ENCODE measurements at places on chromosomes 7 and 10. TPM values are rescaled to one million over a fixed set of nuclear protein-coding genes. Genes with fewer than 3 reads are reported as not detected.

Gene HELLS
- total RNA-seq, result 1.8 TPM

DNA sequence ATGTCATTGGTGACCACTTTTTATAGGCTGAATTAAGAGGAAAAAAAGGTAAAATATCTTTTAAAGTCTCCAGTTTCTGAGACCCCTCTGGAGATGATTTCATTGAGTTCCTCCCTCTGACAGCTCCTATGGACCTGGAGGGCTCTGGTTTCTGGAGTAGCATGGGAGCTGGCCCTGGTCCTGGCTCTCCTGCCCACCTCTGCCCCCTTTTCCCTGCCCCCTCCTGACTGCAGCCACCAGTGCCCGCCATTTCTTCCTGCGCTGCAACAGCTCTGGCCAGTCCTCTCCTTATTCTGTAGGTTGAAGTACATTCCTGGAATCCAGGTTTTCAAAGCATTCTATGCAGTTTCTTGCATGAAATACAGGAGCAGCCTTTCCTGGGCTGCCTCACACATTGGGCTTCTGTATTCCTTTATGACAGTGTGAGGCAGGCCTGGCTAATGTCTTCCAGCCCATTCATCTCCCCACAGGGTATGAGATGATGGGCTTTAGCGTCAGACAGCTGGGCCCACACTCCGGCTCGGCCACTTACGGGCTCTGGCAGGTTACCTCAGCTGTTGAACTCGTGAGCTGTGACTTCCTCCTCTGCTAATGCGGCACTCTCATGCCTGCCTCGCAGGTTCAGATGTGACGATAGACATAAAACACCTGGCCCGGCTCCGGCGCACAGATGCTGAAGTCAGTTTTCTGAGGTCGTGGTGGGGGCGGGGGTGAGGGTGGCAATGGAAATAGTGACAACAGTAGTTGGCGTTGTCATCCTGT is 101.7 kb downstream of the MGMT start:
- peak; percentile 65 for DNase-seq

DNA sequence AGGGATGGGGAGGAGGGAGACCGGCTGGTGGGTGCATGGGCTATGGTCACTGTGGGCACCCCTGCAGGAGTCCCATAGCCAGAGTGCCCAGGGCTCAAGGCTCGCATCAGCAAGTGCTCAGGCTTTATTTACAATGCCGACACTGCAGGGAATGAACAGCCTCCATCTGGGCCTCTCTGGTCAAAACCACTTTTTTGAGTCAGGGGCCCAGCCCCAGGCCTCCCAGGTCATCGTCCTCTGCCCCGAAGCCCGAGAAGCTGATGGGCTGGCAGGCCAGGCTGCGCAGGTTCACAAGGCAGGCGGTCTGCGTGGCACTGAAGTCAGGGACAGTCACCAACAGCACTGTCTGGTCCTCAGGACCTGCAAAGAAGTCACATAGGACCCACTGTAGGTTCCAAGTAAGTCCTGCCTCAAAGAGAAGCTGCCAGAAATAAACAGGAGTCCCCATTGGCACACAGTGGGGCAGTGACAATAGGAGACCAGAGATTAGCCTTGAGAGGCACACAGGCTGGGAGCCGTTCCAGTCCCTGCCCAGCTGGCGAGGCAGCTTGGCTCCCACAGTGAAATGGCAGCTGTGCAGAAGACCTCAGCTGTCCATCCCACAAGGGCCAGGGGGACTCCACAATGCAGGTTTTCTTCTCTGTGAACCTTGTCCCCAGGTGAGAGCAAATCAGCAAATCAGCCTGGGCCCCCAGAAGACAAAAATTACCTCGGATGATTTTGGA is 8.6 kb downstream of the POLD2 start:
- DNase-seq, result no peak

DNA sequence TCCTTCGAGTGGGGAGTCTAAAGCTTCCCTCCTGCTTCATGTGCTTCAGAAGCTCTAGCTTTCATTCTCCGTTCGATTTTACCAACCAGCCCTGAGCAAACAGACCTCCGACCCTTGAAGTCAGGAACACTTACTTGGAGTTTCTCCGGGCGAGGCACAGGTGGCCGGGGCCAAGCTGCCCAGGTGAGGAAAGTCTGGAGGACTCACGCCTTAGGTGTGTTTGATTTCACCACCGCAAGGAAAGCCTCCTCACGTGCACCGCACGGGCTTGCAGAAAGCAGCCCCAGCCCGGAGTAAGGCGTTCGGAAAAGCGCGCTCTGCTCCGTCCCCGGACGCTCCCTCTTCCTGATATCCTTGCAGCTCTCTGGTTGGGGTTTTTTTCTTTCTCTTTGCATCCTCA is 30.1 kb upstream of the CNPY1 start:
- DNase-seq, result peak; percentile 46

- DNase-seq, result no peak
Measured at GRCh38 chr10:101241840-101242707, 12.8 kb upstream of the LBX1 start.

- no peak for DNase-seq
Measured at GRCh38 chr7:130925136-130925794, 191.3 kb upstream of the KLF14 start.

DNA sequence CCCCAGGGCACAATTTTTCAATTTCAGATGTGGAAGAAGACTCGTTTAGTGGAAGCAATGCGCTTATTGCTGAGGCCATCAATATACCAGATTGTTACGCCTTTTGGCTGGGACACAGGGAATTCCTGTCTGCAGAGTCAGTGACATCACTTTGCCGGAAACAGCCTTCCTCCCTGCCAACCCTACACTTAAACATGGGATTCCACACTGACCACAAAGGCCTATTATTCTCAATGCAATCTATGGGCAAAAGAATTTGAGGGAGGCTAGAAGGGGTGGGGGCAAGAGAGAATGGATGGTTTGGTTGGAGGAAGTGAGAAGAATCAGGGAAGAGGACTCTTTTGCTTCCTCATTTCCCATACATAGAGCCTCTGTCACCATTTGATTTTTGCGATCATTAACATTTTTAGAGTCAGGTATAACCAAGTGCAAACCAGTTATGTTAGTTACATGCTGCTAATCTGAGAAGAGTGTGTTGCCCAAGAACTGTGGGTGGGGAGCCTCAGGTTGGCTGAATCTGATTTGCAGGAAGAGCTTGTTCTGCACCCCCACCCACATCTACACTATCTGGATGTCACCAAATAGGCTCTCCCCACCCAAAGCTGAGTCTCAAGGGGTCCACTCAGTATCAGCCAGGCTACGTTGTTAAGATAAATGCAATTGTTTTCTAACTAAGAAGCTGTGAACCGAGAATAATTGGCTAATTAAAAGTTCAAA is 58.2 kb downstream of the ENTPD1 start:
- DNase-seq, result peak; percentile 85

Gene ACBD5
- 14.5 TPM for total RNA-seq

DNA sequence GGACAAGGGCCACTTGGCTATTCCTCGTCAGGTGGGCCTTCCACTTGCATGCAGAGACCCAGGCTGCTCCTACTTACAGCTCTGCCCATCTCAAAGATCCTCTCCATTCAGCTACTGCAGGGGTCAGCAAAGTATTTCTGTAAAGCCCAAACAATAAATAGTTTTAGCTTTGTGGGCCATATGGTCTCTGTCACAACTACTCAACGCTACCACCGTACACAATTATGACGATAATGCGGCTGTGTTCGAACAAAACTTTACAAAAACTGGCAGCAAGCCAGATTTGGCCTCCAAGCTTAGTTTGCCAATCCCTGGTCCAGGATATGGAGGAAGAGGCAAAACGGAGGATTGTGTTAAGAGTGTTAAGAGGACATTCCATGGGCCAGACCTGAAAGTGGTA is 12.8 kb downstream of the RAB11FIP2 start:
- DNase-seq, result no peak

DNA sequence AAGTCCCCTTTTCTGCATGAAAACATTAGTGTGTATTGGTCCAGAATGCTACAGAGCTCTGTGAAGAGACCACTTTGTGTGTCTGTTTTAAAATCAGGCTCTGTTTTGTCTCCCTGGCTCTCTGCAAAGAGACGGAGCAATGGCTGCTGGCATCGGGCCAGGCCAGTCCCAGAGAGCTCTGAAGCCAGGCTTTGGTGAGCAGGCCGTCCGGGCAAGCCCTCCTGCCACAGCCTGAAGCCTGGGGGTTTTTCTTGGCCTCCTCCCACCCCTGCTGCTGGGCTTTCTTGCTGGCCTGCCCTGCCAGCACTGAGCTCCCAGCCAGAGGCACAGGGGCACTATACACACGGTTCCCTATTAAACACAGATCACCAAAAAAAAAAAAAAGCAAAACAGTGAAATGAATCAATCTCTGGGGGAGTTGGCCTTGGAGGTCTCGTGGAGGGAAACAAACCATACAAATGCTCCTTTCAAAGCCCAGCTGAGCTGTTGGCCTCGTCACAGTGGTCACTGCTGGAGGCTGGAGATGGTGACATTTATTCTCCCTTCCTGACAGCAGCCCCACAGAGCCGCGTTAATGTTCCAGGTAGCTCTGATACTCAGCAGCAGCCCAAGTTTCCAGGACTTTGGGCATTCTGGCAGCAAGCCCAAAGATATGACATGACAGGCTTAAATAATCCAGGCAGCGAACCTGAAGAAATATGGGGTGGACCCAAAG is 237.2 kb downstream of the TCF7L2 start:
- DNase-seq, result peak; percentile 89

Gene MYL10
- not detected for total RNA-seq

Data from stomach (tissue), 19 donors.